ENCODE measurements at places on chromosomes 12 and 14.

GRCh38 chr14:96584199-96584906, 82.2 kb downstream of the PAPOLA start:
- peak; percentile 11 for DNase-seq

DNA sequence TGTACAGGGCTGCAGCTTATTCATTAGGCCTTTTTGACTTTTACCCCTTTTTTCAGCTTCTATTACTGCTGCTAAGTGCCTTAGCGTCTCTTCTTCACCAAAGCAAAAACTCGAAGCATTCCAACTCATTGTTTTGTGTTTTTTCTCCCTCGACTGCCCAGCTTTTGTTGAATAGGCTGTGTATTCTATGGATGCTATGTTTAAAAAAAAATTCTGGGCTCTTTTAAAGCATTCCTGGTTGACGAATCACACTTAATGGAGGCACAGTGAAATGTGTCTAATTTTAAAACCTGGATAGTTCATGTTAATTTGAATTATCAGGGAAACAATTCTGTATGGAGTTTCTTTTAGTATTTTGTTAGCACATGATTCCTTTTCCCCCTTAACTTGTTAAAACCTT, 29.7 kb downstream of the KTN1 start:
- DNase-seq, result no peak

- DNase-seq, result no peak
These were observed 27.1 kb upstream of the C12orf71 start for GRCh38 chr12:27109334-27110028.

GRCh38 chr12:113874999-113875561, 91.0 kb downstream of the RBM19 start:
- no peak for DNase-seq

GRCh38 chr12:76069339-76069738, 15.1 kb downstream of the NAP1L1 start:
- no peak for DNase-seq

GRCh38 chr14:57403521-57403864, 13.1 kb downstream of the NAA30 start:
- no peak for DNase-seq

GRCh38 chr12:72330784-72331183, 58.6 kb downstream of the TRHDE start:
- no peak for DNase-seq

DNA sequence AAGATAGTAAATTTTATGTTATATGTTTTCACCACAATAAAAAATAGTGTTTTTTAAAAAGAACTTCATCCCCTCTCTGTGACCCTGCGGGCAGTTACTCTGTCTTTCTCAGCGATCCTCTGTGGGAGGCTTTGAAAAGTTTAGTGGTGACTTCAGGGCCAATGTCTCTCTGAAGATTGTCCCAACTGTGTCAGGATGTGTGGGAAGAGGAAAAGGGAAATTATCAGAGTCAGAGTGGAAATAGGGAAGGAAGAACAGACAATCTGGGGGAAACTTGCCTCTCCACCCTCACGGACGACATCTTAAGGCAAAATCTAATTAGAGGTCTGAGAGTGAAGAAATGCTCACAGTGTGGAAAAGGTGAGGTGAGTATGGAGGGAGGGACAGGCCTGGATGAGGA, 3.5 kb upstream of the OR10P1 start:
- no peak for DNase-seq

DNA sequence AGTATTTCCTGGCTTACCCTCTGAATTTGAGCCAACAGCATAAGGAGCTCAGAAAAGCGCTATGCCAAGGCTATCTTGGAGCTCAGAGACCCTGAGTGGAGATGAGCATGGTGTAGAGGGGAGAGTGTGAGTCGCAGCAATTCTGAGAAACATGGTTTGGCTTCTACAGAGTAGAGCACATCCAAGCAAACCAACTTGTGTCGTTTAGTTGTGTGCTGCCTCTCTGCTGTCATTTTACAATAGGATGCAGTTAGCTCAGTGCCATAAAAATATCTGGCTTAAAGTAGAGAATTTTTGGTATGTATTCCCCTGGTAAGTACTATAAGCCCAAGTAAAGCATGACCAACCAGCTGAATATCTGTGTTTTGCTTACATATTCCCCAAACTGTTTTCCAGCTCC, 249.2 kb downstream of the TRHDE start:
- DNase-seq, result no peak

GRCh38 chr12:91926848-91927247, 218.8 kb downstream of the BTG1 start:
- peak; percentile 92 for DNase-seq

DNA sequence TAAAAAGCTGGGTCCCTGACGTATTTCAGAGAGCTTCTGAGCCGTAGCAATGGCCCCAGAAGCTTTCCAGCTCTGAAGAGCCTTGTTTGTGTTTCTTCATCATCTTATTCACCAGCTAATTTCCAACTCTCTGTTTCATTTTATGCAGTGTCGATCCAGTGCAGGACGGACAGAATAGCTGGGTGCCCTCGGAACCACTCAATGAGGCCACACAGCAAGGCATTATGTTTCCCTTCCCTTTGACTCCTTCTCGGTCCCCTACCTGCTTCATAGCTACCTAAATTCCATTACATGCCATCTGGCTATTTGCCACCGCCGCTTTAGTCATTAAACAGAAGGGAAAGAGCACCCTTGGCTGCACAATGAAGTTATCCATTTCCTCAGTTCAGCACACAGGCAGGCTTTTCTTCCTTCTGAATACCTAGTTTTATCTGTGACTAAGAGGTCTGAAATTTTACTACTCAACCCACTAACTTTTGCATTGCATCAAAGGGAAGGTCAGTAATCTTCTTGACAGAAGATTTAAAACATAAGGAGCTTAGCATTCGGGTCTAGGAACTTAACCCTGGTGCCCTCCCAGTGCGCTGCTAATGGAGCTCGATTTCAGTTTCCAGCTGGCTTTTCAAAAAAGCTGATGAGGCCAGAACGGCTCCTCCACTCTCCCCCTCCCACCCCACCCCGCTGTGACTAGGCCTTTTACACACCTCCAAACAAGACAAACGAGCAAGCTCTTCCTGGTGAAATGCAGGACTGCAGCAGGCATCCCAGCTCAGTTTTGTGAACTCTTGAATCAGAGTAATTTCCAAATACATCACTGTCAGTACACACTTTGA, 176.8 kb downstream of the GXYLT1 start:
- peak; percentile 93 for DNase-seq

DNA sequence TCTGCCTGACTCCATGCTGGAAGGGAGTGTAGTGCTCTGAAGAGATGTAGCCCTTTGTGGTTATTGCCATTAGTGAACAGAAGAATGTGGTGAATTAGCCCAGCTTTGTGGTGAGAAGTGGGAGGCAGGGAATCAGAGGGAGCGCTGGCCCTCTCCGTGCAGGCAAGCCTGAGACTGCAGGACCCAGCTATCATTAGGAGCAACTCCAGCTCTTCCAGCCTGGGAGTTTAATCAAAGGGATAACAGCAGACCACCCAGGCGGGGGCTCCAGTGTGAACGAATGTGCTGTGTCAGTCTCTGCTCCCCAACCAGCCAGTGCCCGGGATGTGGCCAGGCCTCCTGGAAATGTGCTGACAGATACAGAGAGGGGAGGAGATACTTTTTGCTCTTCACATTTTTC, 142.7 kb downstream of the TTLL5 start:
- DNase-seq, result no peak

Data from NCI-H1417 (cell line).